ENCODE measurements at places on chromosomes 3 and 15. TPM values are rescaled to one million over a fixed set of nuclear protein-coding genes. Genes with fewer than 3 reads are reported as not detected.
A peak's percentile ranks its signal among the peaks of the same experiment; 100 is the strongest.

DNA sequence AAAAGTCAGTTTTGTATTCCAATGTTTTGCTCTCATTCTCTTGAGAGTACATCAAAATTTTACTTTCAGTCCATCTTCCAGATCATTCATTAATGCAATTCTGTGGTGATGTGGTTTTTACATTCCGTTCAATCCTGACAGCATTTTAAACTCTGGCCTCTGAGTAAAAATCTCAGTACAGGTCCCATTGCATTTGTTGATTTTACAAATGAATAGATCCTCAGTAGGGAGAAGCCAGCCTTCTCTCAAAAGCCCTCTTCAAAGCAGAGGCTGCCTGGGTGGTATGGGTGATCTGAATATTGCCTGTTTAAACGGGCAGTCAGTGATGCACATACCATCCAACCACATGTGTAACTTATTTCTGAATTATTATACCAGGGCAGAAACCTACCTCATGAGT, 72.5 kb upstream of the TSC22D2 start:
- no peak for DNase-seq

The NUP210 gene
- 74.9 TPM for total RNA-seq

- no peak for DNase-seq
These were observed 370.3 kb upstream of the PLSCR5 start for GRCh38 chr3:146975476-146975875.

- DNase-seq: no peak
These were observed 121.9 kb upstream of the MEF2A start for GRCh38 chr15:99443768-99444446.

GRCh38 chr3:12948891-12949711, 107.7 kb upstream of the RPL32 start:
- DNase-seq: peak; percentile 32

The NR2E3 gene
- 0.59 TPM for total RNA-seq

The NDN gene
- total RNA-seq: not detected

- no peak for DNase-seq
These were observed 19.1 kb upstream of the CHST2 start for GRCh38 chr3:143100451-143100850.

The NR2F2 gene
- total RNA-seq: 61.4 TPM

The PAQR5 gene
- 34.0 TPM for total RNA-seq

The SLC6A20 gene
- 0.89 TPM for total RNA-seq

- DNase-seq: no peak
These were observed 11.2 kb downstream of the UBL7 start for GRCh38 chr15:74449643-74450205.

The ZNF80 gene
- 0.12 TPM for total RNA-seq
